CD14-positive monocyte (primary cell): ENCODE measurements at places on chromosomes 4 and X.

GRCh38 chr4:102036016-102036415, 245.5 kb downstream of the BANK1 start:
- DNase-seq: no peak

- no peak for DNase-seq
Observed at GRCh38 chrX:39653691-39654090, 444.1 kb downstream of the BCOR start.

GRCh38 chr4:174707051-174707676, 121.9 kb downstream of the GLRA3 start:
- DNase-seq: no peak

GRCh38 chr4:26050671-26051070, 136.7 kb downstream of the SMIM20 start:
- DNase-seq: no peak

DNA sequence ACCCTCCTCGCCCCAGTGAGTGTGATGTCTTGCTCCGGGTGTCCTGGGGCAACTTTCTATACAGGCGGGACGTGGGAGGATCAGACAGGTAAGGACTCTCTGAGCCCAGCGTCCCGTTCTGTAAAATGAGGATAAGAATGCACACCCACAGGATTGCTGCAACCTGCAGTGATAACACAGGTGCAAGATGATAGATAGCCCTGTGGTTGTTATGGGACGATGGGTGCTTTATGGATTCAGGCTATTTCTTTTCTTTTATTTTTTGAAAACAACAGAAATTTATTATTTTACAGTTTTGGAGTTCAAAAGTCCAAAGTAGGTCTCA, 28.6 kb downstream of the BEX3 start:
- no peak for DNase-seq

GRCh38 chrX:48794340-48794910, 7.4 kb upstream of the HDAC6 start:
- no peak for DNase-seq

GRCh38 chrX:124325732-124326131, 6.7 kb upstream of the TEX13D start:
- DNase-seq: no peak

DNA sequence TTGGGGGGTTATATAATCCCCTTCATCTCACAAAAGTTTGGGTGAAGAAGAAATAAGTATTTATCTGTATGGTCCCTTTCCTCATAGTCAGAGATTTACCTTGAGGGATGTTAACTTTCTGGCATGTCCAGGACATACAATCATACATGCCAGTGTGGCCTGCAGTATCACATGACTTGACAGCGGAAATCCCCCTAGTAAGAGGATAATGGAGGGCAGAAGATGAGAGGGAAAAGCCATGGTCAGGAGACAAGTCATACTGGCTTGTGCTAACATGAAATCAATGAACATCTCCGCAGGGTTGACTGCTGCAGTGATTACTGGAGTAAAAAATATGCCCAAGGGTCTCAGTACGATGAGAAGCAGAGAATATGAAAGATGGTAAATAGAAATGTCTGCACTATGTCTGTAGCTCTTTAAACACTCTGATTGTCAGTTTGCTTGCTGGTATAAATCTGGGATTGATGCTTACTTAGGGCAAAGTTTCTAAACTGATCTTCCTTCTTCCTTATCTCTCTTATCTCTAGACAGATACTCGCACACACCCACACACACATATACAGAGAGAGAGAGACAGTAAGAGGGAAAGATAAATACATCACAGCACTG, 1385.6 kb upstream of the ADGRL3 start:
- DNase-seq: no peak

DNA sequence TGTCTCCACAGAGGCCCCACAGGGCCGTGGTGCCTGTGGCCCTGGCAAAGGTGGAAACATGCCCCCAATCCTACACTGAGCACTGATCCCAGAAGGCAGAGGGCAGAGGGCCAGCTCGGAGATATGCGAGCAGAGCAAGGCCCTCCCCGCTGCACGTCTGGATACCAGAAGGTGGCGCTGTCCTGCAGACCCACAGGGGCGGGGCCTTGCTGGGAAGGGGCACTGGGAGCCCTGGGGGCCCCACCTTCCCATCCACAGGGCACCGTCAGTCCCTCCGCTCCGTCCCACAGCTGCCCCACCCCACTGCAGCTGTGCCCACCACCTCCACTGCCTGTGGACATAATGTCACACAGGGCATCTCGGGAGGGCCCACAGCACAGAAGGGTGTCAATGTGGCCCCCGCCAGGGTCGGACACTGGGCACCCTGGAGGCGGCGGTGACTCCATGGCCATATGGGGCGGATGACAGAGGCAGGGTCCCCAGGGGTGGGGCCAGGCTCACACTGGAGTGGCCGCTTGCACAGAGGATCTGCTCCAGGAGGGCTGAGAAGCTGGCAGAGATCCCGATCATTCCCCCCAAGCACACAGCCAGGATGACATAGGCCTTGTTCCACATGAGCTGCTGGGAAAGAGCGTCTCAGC, 4.8 kb downstream of the SLC49A3 start:
- peak; percentile 54 for DNase-seq
